ENCODE measurements at places on chromosomes 2 and 18.

DNA sequence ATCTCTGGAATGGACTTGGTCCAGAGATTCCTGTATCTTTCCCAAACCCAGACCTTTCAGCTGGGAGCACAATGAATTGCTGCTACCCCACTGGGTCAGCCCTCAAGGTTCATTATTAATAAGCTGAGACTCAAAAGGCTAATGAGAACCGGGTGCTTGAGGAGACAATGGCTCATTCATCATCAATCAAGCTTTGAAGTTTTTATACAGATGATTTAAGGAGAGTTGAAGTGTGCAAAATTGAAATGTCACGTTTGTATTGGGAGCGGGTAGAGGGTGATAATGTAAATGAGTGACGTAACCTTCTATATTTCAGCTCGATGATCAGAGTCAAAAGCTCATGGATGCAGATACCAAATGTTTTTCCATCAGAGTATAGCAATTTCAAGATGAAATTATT, 744.9 kb downstream of the ERBB4 start:
- DNase-seq: no peak

DNA sequence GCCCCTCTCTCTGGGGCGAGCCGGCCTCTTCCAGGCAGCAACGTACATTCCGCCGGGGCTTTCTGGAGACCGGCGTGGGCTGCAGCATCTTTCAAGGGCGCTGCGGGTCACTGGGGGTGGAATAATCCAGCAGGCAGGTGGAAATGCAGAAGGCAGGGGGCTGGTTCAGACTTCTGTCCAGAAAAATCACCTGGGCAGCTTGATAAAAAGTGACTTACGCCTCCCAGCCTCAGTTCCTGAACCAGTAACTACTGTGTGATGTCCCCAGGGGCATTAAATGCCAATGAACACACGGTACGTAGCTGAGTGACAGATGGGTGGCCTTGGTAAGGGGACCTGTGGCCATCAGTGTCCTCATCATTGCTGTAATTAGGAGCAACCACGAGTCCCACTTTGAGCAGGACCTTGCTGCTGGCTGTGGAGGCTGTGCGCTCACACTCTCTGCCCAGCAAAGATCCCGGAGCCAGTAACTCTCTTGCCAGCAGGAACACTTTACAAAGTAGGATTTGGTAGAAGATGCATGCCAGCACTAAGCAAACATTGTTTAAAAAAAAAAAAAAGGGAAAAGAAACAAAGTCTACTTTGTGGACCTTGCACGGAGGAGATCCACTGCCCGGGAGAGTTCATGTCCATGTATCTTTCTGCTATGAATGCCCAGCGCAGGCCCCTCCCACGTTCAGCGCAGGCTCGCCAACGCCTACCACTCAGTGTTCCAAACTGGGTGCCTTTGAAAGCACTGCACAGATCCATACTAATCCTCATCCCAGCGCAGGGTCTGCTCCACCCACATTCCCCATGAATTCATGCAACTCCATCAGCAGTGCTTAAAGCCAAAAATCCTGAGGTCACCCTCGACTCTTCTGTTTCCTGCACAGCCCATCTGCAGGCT, 177.3 kb downstream of the HDAC4 start:
- DNase-seq: no peak

DNA sequence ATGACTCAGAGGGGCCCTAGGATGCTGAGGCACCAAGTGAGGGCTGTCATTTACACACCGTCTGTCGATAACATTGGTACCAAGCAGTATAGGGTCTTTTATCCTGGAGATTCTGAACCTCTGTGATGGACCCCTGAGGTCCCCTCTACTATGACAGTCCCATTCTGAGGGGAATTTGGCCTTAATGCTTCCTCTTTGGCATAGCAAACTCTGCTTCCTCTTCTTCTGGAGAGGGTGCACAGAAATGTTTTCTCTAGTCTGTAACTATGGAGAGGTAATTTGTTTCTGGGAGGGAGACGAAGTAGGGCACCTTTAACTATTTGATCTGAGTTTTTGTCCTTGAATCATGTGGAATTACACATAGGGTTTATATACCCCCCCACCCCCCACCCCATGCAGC, 44.8 kb downstream of the INPP4A start:
- DNase-seq: no peak

GRCh38 chr18:76823161-76823538, 793 bp downstream of the ZNF236 start:
- peak; percentile 8 for DNase-seq

GRCh38 chr2:112639936-112640335, 5.8 kb upstream of the SLC20A1 start:
- DNase-seq: no peak

GRCh38 chr2:12835733-12836132, 119.0 kb downstream of the TRIB2 start:
- DNase-seq: no peak

- DNase-seq: no peak
Measured at GRCh38 chr2:33115196-33115595, 168.4 kb downstream of the LTBP1 start.

GRCh38 chr2:17749753-17750438, 3.7 kb downstream of the SMC6 start:
- DNase-seq: no peak

DNA sequence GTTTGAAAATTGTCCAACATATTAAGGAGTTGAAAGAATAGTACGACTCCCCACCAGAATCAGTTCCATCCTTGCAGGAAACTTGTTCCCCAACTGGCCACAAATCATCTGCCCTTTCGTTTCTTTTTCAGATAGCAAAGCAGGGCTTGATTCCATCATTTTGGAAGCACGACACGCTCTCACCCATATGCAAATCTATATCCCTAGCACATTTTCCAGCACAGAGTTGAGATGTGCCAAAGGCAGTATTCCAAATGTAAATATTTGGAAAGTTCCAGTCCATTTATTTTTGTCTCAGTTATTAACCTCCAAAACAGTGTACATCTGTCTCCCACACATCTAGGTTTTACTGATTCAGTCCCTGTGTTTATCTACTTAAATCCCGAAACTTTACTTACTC, 128.8 kb upstream of the BCL2L11 start:
- no peak for DNase-seq

DNA sequence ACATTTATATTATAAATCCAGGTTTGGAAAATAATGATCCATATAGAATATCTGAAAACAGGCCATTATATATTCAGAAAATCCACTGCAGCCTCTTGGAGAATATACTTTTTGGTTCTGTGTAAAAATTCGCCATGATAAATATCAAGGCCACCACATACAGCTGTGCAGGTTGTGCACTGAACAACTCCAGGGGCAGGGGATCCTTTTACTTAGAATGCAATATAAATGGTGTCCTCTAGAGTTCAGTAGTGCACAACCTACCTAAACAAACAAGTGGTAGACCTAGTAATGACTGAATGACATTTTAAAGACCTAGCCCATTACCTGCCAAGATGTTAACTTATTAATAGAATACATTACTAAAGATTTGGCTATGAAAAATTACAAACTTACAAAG, 22.4 kb downstream of the MOGAT1 start:
- no peak for DNase-seq

DNA sequence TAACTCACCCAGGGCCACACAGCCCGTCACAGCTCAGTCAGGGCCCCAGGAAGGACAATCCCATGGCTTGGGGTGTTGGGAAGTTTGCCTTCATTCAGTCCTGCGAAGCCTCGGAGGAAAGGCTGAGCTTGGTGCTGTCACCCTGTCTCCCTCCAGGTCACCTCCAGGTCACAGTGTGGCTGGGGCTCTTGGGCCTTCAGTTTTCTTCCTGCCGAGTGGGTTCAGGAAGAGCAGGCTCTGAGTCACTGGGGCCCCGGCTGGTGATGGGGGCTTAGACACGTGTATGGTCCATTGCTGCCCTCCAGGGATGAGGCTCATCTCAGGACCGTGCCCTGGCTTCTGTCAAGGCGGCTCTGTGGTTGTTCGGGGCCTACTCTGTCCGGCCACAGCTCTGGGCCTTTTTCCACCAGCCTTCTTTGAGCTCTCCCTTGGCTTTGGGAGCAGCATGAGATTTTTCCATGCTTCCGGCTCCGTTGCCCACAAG, 118.6 kb downstream of the INHBB start:
- no peak for DNase-seq

GRCh38 chr18:71168557-71169145, 879.8 kb downstream of the SOCS6 start:
- no peak for DNase-seq

GRCh38 chr2:17106418-17106817, 411.8 kb downstream of the RAD51AP2 start:
- DNase-seq: no peak

DNA sequence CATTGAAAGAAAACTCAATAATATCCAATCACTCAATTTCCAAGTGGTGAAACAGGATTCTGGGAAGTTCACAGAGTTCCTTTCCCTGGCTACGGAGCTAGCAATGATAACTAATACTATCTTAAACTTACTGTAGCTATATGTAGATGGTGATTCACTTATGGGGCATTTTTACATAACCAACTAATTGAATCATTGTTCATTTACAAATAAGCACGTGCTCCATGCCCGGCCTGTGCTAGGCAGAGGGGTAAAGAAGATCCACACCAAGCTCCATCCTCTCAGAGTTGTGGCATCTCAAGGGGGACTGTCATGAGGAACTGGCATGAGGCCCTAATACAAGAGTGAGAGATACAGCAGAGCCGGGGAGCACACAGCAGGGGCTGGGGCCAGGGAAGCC, 176.3 kb downstream of the ANKRD30B start:
- DNase-seq: no peak

DNA sequence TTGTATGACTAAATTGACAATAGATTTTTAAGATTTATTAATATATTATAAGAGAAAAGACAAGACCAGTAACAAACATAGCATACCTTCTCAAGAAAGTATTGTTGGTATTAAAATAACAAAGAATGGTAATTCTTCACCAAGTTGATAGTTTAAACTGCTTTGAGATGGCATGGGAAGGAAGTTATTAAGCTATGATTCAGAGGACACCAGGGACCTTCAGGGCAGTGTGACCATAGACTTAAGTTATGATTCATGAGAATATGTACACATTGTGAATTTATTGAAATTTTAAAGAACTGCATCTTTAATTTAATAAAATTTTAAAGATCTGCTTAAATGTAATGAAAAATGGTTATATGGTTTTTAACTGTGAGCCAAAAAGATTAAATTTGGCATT, 205.7 kb downstream of the DSEL start:
- no peak for DNase-seq

- no peak for DNase-seq
Measured at GRCh38 chr2:45008296-45009129, 739 bp downstream of the SIX2 start.

- DNase-seq: no peak
Measured at GRCh38 chr18:501406-501714, 859 bp upstream of the COLEC12 start.

DNA sequence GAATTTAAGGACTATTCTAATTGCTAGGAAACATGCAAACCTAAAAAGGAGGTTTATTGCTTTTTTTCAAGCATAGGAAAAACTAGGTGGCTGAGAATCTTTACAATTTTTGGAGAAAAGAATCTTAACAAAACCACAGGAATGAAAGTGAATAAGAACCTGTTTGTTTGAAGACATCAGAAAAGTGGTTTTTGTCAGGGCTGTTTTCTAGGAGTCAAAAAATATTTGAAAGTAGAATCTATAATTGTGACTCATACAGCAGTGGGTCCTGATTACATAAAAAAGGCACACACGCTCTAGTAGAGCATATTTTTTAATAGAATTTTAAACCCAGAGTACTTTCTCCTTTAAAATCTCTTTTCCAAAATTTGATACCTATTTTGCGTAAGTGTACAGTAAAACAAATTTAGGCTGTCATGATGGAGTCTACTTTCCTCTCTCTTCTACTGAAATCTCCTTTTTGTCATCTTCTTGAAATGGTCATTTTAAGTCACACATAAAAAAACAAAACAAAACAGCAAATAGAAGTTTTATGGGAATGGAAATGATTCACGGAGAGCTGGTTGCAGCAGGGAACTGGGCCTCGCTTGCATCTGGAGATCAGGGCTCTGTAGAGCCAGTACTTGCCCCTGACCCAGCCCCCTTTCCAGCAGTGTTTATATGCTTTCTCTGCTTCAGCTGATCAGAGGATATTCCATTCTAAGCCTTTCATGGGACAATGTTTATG, 59.1 kb upstream of the PELI1 start:
- no peak for DNase-seq

DNA sequence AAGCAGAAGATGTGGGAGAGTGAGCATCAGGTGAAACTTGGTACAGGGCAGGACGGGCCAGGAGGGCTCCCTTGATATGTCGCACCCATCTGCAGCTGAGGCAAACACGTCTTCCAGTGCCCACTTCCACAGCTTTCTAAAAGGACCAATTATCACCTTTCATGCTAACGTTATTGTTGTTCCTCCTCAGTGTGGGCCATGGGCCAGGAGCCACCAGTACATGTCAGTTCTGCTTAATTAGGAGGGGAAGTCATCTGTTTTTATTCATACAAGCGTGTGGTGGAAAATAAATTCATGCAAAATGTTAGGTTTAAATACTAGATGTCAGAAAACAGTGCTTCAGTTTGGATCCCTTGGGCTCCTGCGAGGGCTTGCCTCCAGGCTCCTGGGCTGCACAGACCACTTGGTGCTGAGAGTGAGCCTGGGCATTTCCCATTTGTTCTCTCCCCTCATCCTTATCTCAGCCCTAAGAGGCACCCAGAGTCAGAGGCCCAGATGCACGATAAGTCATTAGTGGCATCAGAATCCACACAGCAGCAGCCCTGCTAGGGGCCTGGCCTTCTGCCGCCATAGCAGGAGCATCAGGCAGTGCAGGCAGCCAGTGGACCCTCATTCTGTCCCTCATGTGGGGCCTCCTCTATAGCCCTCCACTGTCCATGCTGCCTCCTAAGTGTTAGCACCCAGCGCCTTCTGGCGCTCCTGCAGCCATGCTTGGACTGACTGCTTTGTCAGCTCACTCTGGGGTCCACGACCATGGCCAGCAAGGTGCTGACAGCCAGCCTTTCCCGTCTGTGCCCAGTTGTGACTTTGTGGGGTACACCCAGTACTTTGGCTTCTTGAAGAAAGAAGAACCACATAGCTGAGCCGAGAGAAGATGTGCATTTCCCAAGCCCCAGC, 539.8 kb upstream of the RAB6C start:
- DNase-seq: no peak

GRCh38 chr2:101665312-101665711, 32.2 kb upstream of the MAP4K4 start:
- DNase-seq: no peak

DNA sequence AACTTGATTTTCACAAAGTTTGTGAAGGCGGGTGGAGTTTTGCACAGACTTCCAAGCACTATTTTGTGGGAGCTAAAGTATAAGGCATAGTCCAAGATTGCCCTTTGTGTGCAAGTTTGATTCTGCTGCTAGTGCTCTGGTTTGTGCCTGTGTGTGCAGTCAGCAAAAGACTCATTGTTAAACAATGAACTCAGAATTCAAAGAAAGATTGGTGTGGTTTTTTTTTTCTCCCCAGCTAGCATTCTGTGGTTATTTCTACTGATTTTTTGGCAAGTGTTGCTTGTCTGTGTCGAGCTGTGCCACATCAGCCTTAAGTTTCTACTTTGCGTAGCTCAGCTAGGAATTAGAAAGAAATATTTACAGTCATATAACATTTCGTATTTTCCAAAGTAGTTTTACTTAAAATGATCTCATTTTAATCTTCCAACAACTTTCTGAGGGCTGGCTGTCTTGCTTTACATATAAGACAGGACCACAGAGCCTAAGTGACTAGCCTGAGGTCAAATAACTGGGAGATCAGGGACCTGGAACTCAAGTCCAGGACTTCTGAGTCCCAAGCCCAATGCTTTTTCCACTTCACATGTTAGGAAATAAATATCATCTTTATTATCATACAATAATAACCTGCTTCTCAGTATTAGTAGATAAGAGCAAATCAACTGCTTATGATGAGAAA, 69.8 kb downstream of the BABAM2 start:
- no peak for DNase-seq

- DNase-seq: no peak
Measured at GRCh38 chr2:147554521-147555107, 290.2 kb upstream of the ACVR2A start.

- DNase-seq: no peak
Measured at GRCh38 chr2:62686012-62686685, 19.4 kb upstream of the EHBP1 start.

Data from stimulated activated CD4-positive, alpha-beta T cell treated with anti-CD3 and anti-CD28 coated beads, TNF-alpha, amount 100 ng/mL, for 24 hours (primary cell).